ENCODE measurements at places on chromosomes 1 and 21.

GRCh38 chr1:246677842-246678241 lies 46.4 kb upstream of the SCCPDH start:
- DNase-seq, result no peak

DNA sequence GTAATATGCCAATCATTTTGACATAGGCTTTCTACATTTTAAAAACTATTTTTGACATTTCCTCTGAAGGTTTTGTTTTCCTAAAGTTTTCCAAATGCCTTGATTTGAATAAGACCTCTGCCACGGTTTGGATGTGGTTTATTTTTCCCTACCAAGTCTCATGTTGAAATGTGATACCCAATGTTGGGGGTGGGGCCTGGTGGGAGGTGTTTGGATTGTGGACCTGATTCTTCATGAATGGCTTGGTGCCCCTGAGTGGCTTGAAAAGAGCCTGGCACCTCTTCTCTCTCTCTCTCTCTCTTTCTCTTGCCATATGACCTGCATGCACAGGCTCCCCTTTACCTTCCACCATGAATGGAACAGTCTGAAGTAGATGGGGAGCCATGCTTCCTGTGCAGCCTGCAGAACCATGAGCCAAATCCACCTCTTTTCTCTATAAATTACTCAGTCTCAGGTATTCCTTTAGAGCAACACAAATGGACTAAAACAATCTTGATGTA lies 14.8 kb downstream of the MMEL1 start:
- DNase-seq, result no peak

DNA sequence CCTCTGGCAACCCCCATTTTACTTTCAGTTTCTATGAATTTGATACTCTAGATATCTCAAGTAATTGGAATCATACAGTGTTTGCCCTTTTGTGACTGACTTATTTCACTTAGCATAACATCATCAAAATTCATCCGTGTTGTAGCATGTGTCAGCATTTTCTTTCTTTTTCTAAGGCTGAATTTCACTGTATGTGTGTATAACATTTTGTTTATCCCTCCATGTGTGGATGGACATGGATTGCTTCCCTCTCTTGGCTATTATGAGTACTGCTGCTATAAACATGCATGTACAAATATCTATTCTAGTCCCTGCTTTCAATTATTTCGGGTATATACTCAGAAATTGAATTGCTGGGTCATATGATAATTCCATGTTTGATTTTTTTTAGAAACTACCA lies 97.3 kb downstream of the MAP3K21 start:
- no peak for DNase-seq

- DNase-seq, result no peak
Observed at GRCh38 chr1:209702832-209703231, 1.8 kb upstream of the HSD11B1 start.

DNA sequence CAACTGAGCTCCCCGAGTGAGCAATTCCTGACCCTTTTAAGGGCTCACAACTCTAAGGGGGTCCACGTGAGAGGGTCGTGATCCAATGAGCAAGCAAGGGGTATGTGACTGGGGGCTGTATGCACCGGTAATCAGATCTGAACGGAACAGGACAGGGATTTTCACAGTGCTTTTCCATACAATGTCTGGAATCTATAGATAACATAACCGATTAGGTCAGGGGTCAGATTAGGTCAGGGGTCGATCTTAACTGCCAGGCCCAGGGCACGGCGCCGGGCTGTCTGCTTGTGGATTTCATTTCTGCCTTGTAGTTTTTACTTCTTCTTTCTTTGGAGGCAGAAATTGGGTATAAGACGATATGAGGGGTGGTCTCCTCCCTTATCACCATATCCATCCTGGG lies 30.7 kb upstream of the OPRD1 start:
- DNase-seq, result no peak

GRCh38 chr1:50333595-50333974 lies 89.7 kb downstream of the DMRTA2 start:
- peak; percentile 67 for DNase-seq

- no peak for DNase-seq
Observed at GRCh38 chr1:216854836-216855484, 131.7 kb upstream of the ESRRG start.

DNA sequence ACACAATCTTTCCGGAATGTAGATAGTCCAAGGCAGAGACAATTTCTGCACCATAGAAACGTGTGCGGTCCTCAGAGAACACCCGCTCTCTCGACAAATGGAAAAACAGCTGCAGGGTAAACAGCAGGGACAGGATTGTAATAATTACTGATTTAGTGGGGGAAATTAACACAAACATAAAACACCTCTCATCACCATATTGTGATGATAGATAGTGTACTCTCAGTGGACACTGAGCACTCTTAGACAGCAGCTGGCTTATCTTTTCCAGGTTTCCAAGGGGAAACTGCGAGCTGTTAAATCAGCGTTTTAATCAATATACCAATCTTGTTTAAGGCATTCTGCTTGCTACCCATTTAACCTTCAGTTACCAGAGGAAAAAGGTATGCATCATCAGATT lies 277.1 kb downstream of the AKT3 start:
- DNase-seq, result peak; percentile 53

GRCh38 chr1:87296206-87296605 lies 32.5 kb upstream of the LMO4 start:
- no peak for DNase-seq

DNA sequence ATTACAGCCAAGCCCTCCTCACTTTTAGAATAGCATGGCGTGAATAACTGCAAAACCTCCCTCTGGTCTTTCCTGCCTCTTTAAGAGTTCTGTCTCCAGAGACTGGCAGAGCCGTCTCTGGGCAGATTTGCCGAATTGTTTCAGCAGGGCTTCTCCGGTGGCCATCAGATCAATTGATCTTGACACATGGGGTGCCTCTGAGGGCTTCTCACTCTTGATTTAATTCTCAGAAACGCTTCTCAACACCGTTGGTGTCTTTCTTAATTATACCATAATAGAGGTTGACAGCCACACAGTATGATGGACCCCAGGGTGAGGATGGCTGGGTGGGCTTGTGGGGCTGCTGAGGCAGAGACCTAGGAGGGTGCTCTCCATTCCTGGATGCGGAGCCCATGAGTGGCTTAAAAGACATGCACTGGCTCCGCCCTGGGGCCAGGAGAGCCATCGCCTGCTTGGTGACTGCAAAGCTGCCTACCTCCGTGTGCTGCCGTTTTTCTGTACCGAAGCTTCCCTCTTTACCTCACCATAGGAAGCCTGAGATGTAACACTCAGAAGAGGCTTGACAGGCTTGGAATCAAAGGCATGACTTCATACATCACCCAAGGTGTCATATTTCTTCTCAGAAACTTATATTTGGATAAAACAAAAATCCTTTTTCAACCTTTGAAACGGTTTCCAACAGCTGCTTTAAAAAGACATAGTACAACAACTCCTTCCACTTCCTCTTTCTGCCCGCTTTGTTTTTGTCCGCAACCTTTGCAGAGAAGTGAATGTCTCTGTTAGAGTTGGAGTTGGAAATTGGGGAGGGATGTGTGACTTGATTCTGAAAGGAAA lies 82.9 kb downstream of the GALNT2 start:
- DNase-seq, result no peak

DNA sequence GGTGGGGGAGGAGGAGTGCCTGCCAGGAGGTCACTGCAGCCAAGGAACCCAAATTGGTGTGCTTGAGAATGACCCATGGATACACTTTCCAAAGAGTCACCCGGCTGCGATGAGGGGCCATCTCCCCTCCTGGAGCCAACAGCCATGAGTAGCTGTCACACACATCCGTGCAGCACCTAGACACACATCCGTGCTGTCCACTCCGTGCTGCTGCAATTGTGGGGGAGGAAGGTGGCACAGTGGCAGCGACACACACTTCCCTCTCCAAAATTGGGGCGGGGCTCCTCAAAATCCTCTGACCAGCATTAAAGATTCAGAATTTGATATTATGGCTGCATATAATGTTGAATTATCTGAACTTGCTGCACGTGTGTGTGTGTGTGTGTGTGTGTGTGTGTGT lies 15.8 kb downstream of the TP73 start:
- DNase-seq, result no peak

GRCh38 chr1:156662005-156662799 lies 15.0 kb downstream of the NES start:
- DNase-seq, result no peak

DNA sequence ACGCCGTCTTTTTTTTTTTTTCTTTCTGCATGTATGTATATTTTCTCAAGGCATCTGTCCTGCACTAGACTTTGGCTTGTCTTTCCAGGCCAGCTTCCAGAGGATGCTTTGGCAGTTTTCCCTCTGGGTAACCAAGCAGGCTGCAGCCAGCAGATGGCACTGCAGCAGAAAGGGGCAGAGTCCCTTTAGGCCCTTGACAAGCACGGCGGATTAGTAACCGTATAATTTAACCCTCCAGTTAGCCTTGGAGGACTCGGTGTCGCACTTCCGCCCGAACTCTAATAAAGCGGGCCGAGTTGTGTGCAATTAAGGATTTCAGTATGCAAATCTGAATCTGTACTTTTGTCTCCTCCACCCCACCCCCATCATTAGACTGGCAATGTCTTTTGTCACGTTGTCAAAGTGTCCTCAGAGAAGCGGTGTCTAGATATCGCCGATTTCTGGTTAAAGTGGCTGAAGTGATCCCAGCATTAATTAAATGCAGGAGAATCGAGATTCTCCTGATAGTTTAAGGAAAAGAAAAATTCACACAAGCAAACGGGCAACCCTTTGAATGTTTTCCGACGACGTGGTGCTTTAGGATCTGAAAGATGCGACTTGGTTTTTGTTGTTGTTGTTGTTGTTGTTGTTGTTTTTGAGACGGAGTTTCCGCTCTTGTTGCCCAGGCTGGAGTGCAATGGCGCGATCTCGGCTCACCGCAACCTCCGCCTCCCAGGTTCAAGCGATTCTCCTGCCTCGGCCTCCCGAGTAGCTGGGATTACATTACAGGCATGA lies 1.1 kb upstream of the TMEM167B start:
- peak; percentile 61 for DNase-seq

DNA sequence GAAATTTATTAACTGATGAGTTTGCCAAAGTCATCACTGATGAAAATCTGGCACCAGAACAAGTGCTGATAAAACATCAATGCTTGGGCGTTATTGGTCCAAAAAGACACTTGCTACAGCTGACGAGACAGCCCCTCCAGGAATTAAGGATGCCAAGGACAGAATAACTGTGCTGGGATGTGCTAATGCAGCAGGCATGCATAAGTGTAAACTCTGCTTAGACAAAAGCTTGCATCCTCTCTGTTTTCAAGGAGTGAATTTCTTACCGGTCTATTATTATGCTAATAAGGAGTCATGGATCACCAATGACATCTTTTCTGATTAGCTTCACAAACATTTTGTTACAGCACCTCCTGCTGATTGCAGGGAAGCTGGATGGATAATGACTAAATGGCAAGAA lies 402.0 kb downstream of the LTN1 start:
- DNase-seq, result no peak

GRCh38 chr1:13793088-13793730 lies 93.2 kb downstream of the PRDM2 start:
- DNase-seq, result no peak

- no peak for DNase-seq
Observed at GRCh38 chr1:44035726-44036408, 4.6 kb upstream of the SLC6A9 start.

DNA sequence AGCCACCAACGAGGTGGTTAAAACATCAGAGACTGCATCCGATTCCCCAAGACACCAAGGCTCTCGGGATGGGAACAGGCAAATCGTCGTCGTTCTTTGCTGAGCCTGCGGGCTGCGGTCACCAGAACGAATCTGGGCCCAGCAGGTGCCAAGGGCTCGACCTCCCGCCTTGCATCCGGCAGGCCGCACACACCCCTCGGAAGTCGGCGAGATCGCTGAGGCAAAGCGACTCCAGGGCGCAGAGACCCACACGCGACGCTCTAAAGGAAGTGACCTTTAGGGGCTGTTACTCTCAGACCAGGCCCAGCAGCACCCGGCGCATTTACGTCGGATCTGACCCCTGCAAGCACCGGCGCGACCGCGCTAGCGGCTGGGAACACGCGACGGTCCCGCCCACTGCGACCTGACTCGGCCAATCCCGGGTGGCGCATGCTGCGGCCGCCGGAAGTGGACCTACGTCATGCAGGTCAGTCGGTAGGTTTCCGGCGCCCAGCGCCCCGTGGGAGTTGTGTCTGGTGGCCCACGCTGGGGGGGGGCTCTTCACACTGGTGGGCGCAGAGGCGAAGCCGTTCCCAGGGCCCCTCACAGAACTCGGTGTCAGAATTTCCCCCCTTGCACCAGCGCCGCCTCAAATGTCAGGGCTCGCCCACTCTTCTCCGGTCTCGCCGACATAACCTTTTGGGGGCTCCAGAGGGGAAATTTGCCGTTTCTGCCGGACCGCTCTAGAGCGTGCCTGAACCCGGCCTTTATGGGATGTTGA lies 7.5 kb upstream of the PARK7 start:
- peak; percentile 56 for DNase-seq

GRCh38 chr1:117534995-117535467 lies 70.8 kb upstream of the TENT5C start:
- DNase-seq, result peak; percentile 18

- no peak for DNase-seq
Observed at GRCh38 chr21:17462276-17462981, 50.4 kb upstream of the CXADR start.

DNA sequence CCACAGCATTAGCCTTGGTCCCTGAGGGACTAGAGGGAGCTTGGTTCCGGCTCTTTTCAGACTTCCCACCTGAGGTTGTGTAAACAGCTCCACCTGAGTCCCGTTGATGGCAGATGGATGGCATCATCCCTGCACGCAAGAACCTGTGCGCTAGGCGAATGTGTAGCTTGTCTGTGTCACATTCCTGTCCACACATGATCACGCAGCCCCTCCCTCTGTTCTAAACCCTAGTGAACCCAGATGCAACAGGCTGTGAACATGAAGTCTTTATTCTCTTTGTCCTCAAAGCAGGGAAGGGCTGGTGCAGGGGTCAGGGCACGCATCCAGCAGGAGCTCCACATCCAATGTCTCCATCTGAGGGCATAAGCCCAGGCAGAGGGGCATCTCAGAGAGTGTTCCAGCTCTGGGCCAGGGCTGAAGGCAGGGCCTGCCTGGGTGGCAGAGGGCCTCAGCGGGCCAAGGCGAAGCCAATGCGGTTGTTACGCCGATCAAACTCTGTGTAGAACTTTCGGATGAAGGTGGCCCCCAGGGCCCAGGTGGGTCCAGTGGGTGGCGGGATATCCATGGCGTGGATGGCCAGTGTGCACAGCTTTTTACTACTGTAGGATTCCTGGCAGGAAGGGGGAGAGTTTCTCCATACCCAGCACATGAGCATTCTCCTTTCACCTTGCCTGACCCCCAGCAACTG lies 2.9 kb upstream of the ETNK2 start:
- DNase-seq, result no peak

DNA sequence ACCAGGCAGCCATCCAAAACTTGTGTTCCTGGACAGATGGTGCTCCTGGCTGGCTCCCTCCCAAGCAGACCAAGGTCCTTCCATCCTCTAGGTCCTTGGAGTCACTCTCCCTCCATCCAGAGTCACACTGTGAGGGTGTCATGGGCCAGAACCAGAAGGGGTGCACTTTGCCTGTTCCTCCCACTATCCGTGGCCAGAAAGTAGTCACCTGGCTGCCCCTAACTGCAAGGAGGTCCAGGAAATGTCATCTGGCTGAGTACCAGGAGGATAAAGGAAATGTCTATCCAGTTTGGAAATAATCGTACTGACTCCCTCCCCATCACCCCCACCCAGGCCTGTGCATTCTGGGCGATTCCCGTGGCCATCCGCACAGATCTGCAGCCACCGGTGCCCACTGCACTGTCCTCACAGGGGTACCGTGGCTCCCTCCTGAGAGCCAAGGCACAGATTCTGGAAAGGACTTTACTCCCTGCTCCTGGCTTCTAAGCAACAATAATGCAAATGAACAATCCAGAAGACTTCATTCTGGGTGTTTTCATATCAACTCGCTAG lies 253.2 kb downstream of the NPHP4 start:
- DNase-seq, result no peak

GRCh38 chr1:236524142-236524894 lies 536 bp downstream of the LGALS8 start:
- peak; percentile 80 for DNase-seq

- no peak for DNase-seq
Observed at GRCh38 chr1:207248544-207249198, 72.8 kb upstream of the CD55 start.
